ENCODE measurements at places on chromosomes 7 and 10. TPM values are rescaled to one million over a fixed set of nuclear protein-coding genes. Genes with fewer than 3 reads are reported as not detected.

- H3K36me3 ChIP-seq: peaks cover 15% of the 10 kb centered on the region
- H3K27me3 ChIP-seq: no peaks in the 10 kb centered on the region
These were observed 1.6 kb downstream of the PHTF2 start for GRCh38 chr7:77800158-77800557.

C7orf57 gene
- total RNA-seq: 0.31 TPM

PRPS1L1 gene
- total RNA-seq: not detected

PAPOLB gene
- not detected for total RNA-seq

LLCFC1 gene
- total RNA-seq: not detected

SLC13A1 gene
- total RNA-seq: 0.05 TPM

Data from activated T-helper 1 cell treated with anti-CD3 and anti-CD28 coated beads, Interleukin-12 subunit alpha, Interleukin-12 subunit beta, Interleukin-2, Interleukin-4 antibody, amounts not matched to agents 30 ng/mL and 10 ng/mL and 1 ng/mL, durations not matched to agents 14 hours and 24 hours and 36 hours (primary cell).